ENCODE measurements at places on chromosomes 11 and 22. TPM values are rescaled to one million over a fixed set of nuclear protein-coding genes. Genes with fewer than 3 reads are reported as not detected.
A peak's percentile ranks its signal among the peaks of the same experiment; 100 is the strongest.

GRCh38 chr11:72635309-72635915, 38.8 kb downstream of the PDE2A start:
- DNase-seq = no peak

GRCh38 chr11:83044958-83045712, 26.6 kb downstream of the RAB30 start:
- no peak for DNase-seq

DNA sequence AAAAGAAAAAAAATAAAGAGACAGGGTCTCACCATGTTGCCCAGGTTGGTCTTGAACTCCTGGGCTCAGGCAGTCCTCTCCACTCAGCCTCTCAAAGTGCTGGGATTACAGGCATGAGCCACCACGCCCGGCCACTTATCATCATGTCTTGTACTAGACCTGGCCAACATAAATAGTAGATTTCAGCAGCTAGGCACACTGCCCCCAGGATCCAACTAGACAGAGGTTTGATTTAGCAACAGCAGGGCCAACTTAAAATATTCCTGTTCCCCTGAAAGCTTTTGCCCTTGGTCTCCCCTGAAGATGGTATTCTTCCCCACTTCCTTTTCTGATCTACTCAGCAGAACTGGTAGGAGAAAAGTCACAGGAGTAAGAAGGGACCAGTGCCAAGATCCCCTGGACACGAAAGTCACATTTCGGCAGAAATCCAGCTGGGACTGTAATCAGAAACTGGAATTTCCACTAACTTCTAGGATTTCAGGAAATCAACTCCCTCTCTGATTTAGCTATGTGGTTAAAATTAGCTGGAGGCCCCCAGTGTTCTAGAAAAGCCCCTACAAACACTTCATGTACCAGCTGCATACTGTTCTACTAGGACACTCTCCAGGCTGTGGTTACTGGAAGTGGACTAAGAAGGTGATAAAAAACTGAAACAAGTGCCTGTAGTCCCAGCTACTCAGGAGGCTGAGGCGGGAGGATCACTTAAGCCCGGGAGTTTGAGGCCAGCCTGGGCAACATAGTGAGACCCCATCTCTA, 8.9 kb upstream of the PPP2R1B start:
- DNase-seq = peak; percentile 48

DNA sequence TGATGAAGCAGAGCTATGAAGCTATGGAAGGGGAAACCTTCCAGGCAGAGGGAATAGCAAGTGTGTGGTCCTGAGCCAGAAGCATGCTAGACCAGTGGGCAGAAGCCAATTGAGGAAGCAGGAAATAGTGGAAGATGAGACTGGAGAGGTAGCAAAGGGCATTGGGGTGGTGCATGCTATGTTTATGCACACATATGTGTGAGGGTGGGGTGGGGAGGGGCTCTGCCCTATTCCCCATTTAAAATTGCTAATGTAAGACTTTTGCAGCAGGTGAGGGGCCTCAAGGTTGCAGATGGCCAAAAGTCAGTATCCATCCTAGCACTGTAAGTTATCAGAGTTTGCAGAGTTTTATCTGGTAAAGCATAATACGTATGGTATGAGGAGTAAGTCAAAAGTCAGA, 626.6 kb upstream of the KIRREL3 start:
- no peak for DNase-seq

DNA sequence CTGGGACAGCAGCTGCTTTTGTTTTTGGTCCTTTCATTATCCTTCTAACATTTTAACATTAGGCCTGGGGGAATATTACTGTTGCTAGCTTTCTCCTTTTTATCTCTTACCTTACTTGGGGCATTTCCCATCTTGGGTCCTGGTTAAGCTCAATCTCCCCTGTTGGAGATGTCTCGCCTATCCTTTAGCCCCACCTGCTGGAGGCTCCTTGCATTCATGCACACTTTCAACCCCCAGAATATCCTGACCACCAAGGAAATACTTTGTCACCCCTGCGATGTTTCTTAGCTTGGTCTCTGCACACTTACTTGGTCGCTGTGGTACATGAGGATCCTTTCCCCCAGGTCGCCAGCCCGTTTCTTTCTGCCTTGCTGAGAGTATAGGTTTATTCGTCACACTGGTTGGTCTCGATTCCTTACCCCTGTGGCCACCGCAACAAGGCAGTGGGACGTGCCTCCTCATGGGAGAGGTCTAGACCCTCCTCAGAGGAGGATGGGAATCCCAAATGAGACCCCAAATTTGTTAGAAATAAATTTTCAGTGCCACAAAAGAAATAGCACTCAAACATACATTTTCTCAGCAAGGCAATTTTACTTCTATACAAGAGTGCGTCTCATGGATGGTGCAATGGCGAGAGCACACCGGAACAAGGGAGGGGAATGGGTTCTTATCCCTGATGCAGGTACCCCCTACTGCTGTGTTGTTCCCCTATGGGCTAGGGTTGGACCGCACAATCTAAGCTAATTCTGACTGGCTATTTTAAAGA, 5.4 kb upstream of the TXN2 start:
- no peak for DNase-seq

DNA sequence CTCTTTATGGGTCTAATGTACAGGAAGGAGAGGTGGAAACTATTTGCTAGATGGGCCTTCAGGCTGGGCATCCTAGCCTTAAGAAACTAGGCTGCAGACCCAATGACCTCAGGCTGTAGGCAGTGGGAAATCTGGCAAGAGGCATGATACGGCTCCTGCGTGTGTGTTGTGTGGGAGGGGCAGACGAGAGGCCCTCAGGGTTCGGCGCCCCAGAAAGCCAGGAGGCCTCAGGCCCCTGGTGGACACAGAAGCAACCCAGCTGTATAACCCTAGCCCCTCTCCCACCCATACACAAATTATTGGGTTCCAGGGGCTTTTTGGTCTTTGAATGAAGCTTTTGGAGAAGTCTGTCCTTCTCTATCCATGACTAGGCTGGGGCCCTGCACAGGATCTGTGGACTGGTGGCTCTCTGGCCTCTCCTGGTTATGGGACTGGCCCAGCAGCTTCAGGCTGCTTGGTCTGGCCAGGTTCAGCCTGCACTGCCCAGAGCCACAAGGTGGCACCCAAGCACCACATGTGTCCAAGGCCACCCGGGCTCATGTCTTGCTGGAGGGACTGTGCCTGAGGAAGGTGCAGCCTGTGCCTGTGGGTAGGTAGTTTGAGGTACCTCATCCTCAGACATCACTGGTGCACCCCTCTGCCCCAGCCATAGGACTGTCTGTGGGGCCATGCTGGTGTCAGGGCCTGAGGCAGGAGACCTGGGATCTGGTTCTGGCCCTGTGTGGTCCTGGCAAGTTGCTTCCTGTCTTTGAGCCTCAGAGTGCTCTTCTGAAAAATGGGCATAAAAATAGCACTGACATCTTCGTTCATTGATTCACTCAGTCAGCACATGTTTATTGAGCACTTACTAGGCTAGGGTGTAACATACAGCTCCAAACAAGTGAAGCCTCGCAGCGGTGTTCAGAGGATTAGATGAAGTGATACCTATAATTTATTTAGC, 87.5 kb downstream of the RRM1 start:
- peak; percentile 75 for DNase-seq

GRCh38 chr11:20226933-20227332, 66.7 kb upstream of the DBX1 start:
- DNase-seq = no peak

Gene CATSPERZ
- total RNA-seq = not detected

GRCh38 chr22:37545703-37546436, 14.4 kb upstream of the CDC42EP1 start:
- DNase-seq = peak; percentile 95

- no peak for DNase-seq
Measured at GRCh38 chr11:70072861-70073755, 5.0 kb upstream of the ANO1 start.

Gene APOBEC3F
- 4.4 TPM for total RNA-seq

GRCh38 chr11:19651028-19651427, 61.6 kb upstream of the NAV2 start:
- DNase-seq = no peak

Gene OR5A1
- not detected for total RNA-seq

GRCh38 chr22:43515902-43516301, 104.1 kb downstream of the MPPED1 start:
- no peak for DNase-seq
